Heart right ventricle (tissue), 16 donors: ENCODE measurements at places on chromosomes 2 and 18.
A peak's percentile ranks its signal among the peaks of the same experiment; 100 is the strongest.

- no peak for DNase-seq
- no peak overlapping the region for H3K4me3 ChIP-seq
- peaks cover 3% of the 10 kb centered on the region for H3K4me1 ChIP-seq
Measured at GRCh38 chr2:238633426-238634328, 206.9 kb downstream of the ASB1 start.

DNA sequence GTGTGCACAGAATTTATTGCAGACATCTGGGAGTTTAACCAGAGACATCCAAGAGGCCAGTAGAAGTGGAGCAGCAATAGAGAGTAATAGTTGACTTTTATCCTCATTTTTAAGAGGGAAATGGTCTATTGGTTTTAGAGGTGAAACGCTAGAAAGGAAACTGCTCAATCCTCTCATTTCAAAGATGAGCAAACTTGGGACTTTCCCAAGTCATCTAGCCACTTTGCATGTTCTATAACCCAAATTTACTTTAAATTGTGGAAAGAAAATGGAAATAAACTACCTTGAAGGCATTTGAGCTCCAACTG, 601.7 kb downstream of the ARHGAP15 start:
- H3K4me3 ChIP-seq, result no peak overlapping the region
- DNase-seq, result no peak
- H3K27ac ChIP-seq, result no peak overlapping the region
- no peaks in the 10 kb centered on the region for H3K27me3 ChIP-seq

- no peaks in the 10 kb centered on the region for H3K36me3 ChIP-seq
- peak overlapping the region; percentile 97 for H3K4me3 ChIP-seq
- no peak for DNase-seq
- peaks cover 26% of the 10 kb centered on the region for H3K4me1 ChIP-seq
Measured at GRCh38 chr18:23453680-23454058, 582 bp downstream of the RIOK3 start.

- no peak overlapping the region for H3K27ac ChIP-seq
- no peaks in the 10 kb centered on the region for H3K36me3 ChIP-seq
- no peak for DNase-seq
- no peaks in the 10 kb centered on the region for H3K4me1 ChIP-seq
Measured at GRCh38 chr2:229633556-229633955, 80.8 kb downstream of the DNER start.

DNA sequence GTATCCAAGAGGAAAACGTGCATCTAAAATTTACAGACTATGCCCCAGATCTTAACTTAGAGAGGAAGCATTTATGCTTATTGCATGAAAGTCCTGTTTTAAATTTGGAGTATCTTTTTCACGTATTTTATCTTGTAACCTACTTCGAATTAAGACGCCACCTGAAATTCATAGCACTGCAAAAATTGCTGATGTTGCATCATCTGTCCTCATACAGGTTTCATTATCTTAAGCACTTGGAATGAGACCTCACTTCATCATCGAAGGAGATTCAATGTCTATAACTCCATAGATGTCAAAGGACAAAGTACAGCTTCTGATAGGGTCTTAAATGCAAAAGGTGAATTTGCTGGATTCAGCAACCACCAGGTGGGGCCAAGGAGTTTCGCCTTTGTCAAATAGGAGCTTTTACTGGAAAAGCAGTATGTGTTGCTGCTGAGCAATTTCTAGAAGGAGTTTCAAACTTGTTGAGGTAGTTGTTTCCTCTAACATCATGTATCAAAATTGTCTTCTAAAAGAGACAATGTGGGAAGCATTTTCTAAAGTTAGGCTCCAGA, 106.4 kb upstream of the CCDC85A start:
- H3K36me3 ChIP-seq, result no peaks in the 10 kb centered on the region
- H3K4me1 ChIP-seq, result no peaks in the 10 kb centered on the region
- no peak overlapping the region for H3K4me3 ChIP-seq

DNA sequence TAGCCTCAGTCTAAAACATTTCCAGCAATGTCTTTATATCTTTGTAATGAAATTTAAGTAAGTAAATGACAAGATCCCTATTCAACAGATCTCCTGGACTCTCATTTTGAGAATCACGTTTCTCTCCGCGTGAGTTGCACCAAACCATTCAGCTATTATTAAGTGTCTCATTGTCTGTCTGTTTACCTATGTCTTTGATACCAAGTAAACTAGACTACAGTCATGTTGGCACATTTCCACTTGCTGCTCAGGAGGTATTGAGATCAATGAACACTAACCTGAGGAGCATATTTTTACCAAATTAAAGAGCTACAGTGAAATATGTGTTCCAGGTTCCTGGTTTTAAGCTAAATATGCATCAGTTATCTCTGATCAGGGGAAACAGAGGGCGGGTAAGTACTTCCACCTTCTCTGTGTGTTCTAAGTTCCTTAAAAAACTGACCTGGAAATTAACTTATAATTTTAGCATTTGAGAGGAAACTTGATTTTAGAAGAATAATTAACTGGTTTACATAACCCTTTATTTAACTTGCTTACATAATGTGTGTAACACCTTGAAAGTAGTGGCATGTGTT, 125.8 kb downstream of the OSBPL6 start:
- no peak overlapping the region for H3K4me3 ChIP-seq
- H3K27me3 ChIP-seq, result no peaks in the 10 kb centered on the region
- H3K27ac ChIP-seq, result no peak overlapping the region
- DNase-seq, result no peak
- H3K4me1 ChIP-seq, result no peaks in the 10 kb centered on the region
- H3K36me3 ChIP-seq, result no peaks in the 10 kb centered on the region

- no peak for DNase-seq
- H3K4me1 ChIP-seq, result no peaks in the 10 kb centered on the region
- H3K4me3 ChIP-seq, result no peak overlapping the region
- no peak overlapping the region for H3K27ac ChIP-seq
- H3K36me3 ChIP-seq, result no peaks in the 10 kb centered on the region
Measured at GRCh38 chr18:36539674-36540231, 242.2 kb downstream of the FHOD3 start.

DNA sequence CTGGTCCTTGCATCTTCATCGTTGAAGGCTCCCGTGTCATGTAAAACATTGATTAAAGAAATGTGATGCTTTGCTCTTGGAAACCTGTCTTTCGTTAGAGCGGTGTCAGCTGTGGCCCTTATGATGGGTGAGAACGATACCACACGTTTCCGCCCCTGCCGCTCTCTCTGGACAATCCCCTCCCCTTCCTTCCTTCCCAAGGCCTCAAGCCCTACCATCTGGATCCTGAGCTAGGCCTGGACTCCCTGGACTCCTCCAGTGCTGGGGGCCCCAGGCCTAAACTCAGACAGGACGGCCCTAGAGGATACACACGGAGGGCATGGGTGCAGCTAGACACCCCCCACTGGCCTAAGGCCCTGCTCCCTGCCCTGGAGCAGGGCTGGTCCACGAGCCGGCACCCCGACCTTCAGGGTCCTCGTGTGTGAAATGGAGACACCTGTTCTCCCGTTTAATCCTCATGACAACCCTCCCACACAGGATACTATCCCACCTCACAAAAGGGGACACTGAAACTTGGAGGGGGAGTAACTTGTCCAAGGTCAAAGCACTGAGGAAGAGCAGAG, 13.2 kb downstream of the BIN1 start:
- peak; percentile 7 for DNase-seq
- H3K4me1 ChIP-seq, result peaks cover 28% of the 10 kb centered on the region
- no peaks in the 10 kb centered on the region for H3K36me3 ChIP-seq
- H3K27ac ChIP-seq, result no peak overlapping the region
- no peak overlapping the region for H3K4me3 ChIP-seq
- H3K27me3 ChIP-seq, result no peaks in the 10 kb centered on the region

DNA sequence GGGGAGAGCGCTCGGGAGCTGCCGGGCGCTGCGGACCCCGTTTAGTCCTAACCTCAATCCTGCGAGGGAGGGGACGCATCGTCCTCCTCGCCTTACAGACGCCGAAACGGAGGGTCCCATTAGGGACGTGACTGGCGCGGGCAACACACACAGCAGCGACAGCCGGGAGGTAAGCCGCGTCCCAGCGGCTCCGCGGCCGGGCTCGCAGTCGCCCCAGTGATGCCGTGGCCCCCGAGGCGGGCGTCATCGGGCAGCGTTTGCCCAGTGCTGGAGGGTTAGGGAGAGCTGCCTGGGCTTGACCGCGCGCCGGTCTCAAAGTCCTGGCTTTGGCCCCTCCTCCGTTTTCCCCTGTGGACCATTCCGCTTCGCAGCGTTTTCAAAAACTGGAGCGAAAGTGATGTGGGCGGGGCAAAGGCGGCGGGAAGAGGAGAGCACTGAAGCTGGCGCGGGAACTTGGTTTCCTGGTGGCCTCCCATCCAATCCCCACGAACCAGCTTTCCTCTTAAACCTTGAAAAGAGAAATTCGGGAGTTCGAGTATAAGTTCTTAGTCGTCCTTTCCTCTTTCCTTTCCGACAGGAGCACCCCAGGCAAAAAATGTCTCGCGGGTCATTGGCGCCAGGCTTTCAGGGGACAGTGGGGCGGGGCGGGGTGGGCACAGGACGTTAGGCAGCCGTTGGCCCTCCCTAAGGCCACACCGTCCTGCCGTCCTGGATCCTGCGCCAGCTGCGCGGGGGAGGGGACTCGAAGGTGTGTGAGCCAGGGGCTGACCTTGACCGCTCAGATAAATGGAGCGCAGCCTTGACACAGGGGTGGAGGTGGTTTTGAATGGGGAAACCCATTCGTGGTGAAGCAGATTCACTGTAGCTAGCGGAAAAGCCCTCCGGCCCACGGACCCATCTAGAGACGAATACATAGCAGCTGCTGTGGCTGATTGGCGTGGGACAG, 821 bp downstream of the TYMS start:
- peaks cover 3% of the 10 kb centered on the region for H3K4me1 ChIP-seq
- H3K36me3 ChIP-seq, result no peaks in the 10 kb centered on the region
- H3K4me3 ChIP-seq, result peak overlapping the region; percentile 75
- H3K27ac ChIP-seq, result no peak overlapping the region
- peak; percentile 81 for DNase-seq

- H3K27me3 ChIP-seq, result no peaks in the 10 kb centered on the region
- no peaks in the 10 kb centered on the region for H3K4me1 ChIP-seq
- no peak overlapping the region for H3K4me3 ChIP-seq
Measured at GRCh38 chr2:149903626-149904025, 316.1 kb upstream of the MMADHC start.

DNA sequence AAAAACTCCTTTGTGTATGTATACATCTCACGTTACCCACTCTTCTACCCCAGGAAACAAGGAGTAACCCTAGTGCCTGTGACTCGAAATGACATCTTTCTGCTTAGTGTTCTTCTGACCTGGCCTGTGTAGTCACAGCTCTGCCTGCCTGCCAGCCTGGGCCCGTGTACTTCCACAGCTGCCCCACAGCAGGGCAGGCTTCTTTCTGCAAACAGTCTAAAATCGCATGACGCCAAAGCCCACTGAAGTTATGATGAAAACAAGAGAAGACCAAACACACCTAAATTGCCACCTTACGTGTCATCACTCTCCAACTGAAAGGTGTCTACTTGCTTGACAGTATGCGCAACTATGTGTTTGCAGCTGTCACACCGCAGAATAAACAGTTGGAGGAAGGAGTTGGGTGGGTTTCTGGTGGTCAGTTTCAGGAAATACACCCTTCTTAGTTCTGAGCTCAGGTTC, 1.5 kb downstream of the GAREM1 start:
- H3K4me1 ChIP-seq, result peaks cover 4% of the 10 kb centered on the region
- H3K36me3 ChIP-seq, result no peaks in the 10 kb centered on the region
- DNase-seq, result peak; percentile 33
- peaks cover 15% of the 10 kb centered on the region for H3K27me3 ChIP-seq
- H3K27ac ChIP-seq, result no peak overlapping the region
- peak overlapping the region; percentile 71 for H3K4me3 ChIP-seq

- no peak overlapping the region for H3K4me3 ChIP-seq
- H3K4me1 ChIP-seq, result peaks cover 14% of the 10 kb centered on the region
- peaks cover 9% of the 10 kb centered on the region for H3K36me3 ChIP-seq
- no peak overlapping the region for H3K27ac ChIP-seq
- no peaks in the 10 kb centered on the region for H3K27me3 ChIP-seq
- DNase-seq, result no peak
Measured at GRCh38 chr2:196328088-196328680, 156.8 kb upstream of the STK17B start.

DNA sequence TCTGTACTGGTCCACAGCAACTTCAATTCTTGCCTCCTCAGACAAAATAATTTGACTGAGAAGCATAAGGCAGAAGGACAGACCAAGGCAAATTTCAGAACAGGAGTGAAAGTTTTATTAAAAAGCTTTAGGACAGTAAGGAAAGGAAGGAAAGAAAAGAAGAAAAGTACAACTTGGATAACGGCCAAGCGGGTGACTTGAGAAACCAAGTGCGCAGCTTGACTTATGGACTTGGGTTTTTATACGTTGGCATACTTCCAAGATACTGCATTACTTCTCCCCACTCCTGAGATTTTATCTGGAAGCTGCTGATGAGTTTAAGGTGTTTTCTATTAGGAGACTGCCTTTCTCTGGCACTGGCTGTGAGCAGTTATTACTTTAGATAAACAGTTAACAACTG, 64.7 kb downstream of the CCDC178 start:
- DNase-seq, result no peak
- no peaks in the 10 kb centered on the region for H3K36me3 ChIP-seq
- H3K27ac ChIP-seq, result no peak overlapping the region
- H3K4me1 ChIP-seq, result no peaks in the 10 kb centered on the region
- H3K4me3 ChIP-seq, result no peak overlapping the region

DNA sequence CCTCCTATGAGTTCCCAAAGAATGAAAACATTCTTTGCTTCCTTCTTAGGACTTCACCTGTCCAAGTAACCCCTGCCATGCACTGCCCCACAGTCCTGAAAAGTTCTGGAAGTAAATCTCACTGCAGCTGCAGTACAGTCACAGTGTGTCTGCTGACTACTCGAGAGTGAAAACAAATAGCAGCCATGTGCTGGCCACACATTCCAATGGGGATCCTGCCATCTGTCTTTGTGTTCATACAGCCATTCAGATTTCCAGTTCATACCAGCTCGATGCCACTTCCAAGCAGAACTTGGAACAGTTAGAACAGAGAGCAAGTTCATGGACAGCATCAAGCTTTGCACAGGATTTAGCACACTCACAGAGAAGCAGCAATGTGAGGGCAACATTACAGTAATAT, 629.9 kb upstream of the ACVR2A start:
- H3K36me3 ChIP-seq, result no peaks in the 10 kb centered on the region
- no peak overlapping the region for H3K27ac ChIP-seq
- H3K27me3 ChIP-seq, result no peaks in the 10 kb centered on the region
- no peak for DNase-seq
- H3K4me3 ChIP-seq, result no peak overlapping the region

- H3K4me1 ChIP-seq, result peaks cover 14% of the 10 kb centered on the region
- H3K4me3 ChIP-seq, result no peak overlapping the region
- H3K36me3 ChIP-seq, result no peaks in the 10 kb centered on the region
- no peak overlapping the region for H3K27ac ChIP-seq
Measured at GRCh38 chr18:9494778-9495331, 19.5 kb downstream of the RALBP1 start.

GRCh38 chr2:223180463-223180862, 128.5 kb downstream of the KCNE4 start:
- H3K27me3 ChIP-seq, result no peaks in the 10 kb centered on the region
- no peaks in the 10 kb centered on the region for H3K4me1 ChIP-seq
- H3K4me3 ChIP-seq, result no peak overlapping the region

DNA sequence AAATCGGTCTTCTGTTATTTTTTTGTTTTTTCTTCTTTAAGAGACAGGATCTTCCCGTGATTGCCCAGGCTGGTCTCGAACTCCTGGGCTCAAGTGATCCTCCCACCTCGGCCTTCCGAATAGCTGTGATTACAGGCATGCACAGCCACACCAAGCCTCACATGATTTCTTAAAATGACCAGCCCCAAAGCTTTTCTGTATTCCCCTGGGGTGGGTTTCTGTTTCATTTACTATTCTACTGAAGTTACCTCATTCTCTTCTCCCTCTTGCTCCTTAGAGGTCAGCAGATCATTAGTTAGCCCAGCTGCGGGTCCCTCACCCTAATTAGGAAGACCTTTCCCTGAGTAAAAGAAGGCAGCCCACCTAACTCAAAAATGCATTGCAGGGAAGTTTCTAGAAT, 27.6 kb downstream of the SLC1A4 start:
- peaks cover 80% of the 10 kb centered on the region for H3K36me3 ChIP-seq
- DNase-seq, result no peak
- H3K4me1 ChIP-seq, result no peaks in the 10 kb centered on the region
- no peak overlapping the region for H3K27ac ChIP-seq
- H3K4me3 ChIP-seq, result no peak overlapping the region
